Peyer's patch (tissue), 4 donors: ENCODE measurements at places on chromosomes 2 and 18.
A peak's percentile ranks its signal among the peaks of the same experiment; 100 is the strongest.

DNA sequence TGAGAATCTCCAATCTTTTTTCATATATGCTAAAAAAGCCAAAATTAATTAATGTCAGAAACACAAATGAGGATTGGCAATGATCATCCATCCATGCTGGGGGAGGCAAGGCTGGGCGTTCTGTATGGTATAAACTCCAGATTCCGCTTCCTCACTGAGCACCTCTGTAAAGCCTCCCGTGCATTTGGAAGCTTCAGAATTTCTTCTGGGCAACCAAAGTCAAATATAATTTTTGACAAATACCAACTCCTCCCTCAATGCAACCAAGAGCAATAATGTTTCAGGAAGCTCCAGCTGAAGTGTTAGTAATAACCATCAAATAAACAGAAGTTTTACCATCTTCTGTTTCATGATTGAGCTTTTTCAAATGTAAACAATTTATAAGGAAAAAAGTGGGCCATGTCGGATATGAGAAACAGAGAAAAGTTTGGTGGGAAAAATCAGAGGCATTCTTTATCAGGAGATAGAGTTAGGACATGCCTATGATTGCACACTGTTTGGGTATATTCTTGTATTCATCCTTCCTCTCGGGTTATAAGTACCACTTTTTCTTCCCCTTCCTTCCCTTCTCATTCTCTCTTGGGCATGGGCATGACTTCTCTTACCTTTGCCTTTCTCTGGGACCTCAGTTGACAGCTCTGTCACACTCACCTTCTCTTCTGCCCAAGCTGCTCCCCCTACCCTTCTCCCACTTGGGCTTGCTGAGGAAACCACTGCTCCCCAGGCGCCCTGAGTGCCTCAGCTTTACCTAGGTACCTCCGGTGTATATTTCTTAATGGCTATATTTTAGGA lies 149.5 kb upstream of the ZEB2 start:
- no peak for DNase-seq

GRCh38 chr2:205964111-205964761 lies 121.7 kb downstream of the INO80D start:
- DNase-seq = no peak

GRCh38 chr2:179936654-179937053 lies 70.4 kb downstream of the CWC22 start:
- peak; percentile 58 for DNase-seq

DNA sequence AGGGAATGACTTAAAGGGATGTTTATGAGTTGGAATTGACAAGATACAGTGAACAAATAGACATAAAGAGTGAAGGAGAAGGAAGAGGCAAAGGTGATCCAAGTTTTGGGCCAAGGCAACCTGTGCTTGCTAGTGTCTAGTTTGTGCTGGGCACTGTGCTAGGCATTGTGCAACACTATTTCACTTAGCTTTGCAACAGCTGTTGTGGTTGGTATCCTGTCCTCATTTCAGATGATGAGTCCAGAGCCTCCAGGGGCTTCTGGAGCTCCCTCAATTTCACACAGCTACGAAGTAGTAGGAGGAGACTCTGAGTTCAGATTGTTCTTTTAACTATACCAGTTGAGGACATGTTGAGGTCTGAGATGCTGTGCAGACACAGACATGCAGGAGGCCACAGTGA lies 18.1 kb upstream of the LOXHD1 start:
- DNase-seq = no peak

DNA sequence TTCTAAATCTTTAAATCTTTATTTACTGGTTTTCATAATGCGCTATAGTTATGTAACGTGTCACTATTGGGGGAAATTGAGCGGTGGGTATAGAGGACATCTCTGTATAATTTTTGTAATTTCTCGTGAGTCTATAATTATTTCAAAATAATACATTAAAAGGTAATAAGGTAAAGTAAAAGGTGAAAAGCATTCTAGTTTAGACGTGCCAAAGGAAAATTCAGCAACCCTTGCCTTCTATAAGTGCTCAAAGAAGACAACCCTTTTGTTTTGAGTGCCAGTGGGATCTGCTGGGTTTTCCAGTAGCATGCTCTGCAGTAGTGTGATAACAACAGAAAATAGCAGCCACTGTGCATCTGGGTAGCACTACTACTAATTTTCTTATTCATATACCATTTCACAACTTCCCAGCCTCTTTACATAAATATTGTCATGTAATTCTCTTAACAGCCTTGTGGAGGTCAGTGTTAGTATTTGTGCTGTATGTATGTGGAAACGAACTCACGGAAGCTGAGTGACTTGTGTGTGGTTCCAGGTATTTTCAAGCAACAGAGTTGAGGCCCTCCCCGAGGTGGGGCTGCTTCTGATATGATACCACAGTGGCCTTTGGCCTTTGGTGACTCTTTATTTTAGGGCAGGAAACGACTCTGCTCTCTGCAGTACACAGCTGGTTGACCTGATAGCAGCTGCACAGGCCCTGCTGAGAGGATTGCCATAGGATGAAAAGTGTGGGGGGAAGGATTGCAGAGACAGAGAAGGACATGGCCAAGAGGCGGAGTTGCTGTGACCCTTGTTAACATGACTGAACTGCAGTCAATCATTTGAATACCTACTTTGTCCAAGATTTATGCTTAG lies 104.5 kb downstream of the TDRD15 start:
- DNase-seq = no peak

- DNase-seq = no peak
Observed at GRCh38 chr2:20633001-20633400, 17.9 kb downstream of the HS1BP3 start.

- DNase-seq = no peak
Observed at GRCh38 chr2:136572335-136572734, 193.0 kb upstream of the THSD7B start.

- DNase-seq = no peak
Observed at GRCh38 chr2:152864601-152865149, 146.3 kb downstream of the ARL6IP6 start.

DNA sequence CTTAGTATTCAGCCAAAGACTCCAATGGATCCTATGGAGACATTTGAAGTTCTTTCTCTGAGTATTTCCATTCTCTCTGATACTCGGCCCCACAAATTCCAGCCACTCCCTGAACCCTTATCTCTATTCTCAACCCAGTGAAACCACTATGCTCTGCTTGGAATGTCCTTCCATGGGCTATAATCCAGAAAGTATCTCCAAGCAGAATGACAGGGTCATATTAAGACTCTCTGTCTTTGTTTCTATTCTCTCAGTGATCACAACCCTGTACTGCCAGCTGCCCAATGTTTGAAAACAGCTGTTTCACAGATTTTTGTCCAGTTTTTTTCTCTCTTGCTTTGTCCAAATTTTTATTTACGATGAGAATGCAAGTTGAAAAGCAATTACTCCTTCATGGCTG lies 21.9 kb downstream of the CHMP3 start:
- no peak for DNase-seq

DNA sequence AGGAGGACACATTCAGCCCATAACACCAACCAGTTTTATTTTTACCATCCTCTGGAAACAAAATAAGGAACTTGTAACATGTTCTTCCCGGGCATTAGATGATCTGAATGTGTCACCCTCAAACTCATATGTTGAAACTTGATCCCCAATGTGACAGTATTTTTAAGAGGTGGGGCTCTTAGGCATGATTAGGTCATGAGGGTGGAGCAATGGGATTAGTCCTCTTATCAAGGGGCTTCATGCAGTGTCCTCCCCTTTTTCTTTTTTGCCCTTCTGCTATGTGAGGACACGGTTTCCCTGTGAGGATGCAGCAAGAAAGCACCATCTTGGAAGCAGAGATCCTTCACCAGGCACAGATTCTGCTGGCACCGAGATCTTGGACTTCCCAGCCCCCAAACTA lies 401.5 kb upstream of the TRIB2 start:
- no peak for DNase-seq

GRCh38 chr2:113197347-113198047 lies 23.7 kb downstream of the PSD4 start:
- DNase-seq = no peak

GRCh38 chr2:75752828-75753227 lies 42.1 kb upstream of the GCFC2 start:
- DNase-seq = no peak

DNA sequence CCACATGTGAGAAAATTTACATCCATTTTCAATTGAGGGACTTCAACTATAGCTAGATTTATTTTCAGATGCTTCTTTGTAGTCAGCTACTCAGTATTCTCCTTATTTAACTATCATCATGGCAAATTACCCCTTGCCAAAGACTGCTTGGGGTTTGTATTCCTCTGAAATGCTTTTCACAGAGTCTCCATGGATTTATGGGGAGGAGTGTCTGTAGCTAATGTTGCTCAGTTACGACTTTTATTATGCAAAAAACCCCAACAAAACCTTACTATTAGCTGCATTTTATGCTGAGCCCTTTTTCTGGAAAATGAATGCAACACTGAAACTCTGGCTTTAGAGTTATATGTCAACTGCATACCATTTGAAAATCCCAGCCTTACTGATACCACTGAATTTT lies 78.6 kb downstream of the RFTN2 start:
- DNase-seq = no peak

GRCh38 chr2:46708492-46708891 lies 207.1 kb downstream of the MCFD2 start:
- no peak for DNase-seq

DNA sequence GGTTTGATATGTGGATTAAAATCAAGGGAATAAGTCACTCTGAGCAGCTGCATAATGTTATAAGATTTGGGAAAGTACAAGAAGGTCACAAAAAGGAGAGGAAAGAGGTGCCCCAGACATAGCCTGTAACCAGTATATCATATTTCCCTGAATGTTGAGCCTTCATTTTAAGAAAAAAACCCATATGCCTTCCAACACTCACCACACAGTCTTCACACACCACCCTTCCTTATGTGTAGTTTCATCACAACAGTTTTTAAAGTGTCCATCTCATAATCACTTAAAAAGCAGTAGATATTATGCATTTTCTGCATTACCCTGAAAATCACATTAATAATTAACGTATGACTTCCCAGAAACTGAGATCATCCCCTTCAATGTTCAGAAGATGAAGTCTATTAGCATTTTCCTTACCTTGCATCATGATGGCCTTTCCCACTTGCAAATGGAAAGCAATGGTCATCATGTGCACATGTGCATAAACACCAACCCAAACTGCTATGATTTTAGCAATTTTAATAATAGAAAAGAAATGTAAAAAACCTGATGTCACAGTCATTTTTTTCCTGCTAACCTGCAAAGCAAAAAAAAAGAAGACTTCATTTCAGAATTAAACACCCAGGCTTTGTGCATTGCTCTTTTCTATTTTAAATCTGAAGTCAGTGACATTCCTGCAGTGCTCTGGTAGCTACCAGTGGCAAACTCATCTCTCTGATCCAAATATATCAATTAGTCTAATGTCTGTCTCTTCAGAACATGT lies 465.0 kb downstream of the SUCLG1 start:
- no peak for DNase-seq

GRCh38 chr2:173684896-173685459 lies 280.2 kb downstream of the SP3 start:
- no peak for DNase-seq

DNA sequence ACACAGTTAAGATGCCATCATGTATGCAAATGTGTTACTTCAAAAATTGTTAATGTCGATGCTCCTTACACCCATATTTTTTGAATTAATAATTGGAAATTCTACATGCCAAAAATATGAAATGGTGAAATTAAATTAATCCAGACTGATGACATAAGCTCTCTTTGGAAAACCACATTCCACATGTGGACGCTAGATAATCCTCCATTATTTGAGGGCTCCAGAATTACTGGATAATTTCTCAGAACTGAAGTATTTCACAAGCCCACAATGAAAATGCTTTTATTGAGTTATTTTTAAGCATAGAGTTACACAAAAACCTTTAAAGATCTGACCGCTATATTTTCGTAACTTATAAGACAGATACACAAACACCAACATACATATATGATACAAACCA lies 47.8 kb downstream of the FARSB start:
- DNase-seq = no peak

- DNase-seq = no peak
Observed at GRCh38 chr2:191604154-191604553, 73.8 kb upstream of the NABP1 start.

DNA sequence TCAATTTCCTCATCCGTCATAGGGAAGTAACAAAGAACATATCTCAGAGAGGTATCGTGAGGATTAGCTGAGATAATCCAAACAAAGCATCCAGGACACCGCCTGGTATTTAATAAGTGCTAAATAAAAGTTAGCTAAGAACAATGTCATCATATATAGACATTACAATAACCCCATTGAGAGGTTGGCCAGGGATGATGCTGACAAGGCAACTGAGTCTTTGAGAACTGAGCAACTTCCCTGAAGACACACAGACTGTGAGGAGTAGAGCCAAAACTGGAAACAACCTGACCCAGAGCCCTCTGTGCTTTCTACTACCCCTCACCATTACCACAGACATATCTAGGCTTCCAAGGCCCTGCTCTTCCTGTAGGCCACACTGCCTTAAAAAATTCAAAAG lies 1.6 kb upstream of the DCTN1 start:
- DNase-seq = no peak

- DNase-seq = no peak
Observed at GRCh38 chr18:10310626-10311025, 143.8 kb upstream of the APCDD1 start.

DNA sequence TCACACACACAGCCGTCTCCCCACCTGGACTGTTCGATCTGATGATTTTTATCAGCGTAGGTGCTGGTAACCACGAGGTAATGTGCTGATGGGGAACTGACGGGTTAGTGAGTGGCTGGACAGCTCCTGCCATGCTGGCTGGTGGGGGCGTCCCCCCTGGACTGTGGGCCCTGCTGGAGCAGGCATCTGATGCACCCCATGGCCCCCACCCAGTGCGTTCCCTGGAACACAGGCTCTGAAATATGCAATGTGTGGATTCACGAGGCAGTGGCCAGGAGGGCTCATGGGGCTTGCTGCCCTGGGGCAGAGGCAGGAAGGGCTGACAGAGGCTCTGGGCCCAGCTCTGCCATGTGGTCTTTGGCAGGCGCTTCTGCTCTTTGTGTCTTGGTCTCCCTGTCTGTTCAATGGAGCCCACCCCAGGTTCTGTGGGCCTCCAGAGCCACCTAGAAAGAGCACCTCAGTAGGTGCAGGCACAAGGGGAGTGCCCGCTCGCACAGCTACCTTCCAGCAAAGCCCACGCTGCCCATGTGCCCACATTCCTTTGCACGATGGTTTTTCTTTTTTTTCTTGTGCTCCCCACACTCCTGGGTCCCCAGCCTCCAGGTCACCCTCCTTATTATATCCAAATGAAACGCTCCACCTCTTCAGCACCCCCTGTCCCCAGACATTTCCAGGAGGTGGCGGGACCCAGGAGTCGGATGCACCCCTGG lies 10.3 kb upstream of the PXDN start:
- no peak for DNase-seq

DNA sequence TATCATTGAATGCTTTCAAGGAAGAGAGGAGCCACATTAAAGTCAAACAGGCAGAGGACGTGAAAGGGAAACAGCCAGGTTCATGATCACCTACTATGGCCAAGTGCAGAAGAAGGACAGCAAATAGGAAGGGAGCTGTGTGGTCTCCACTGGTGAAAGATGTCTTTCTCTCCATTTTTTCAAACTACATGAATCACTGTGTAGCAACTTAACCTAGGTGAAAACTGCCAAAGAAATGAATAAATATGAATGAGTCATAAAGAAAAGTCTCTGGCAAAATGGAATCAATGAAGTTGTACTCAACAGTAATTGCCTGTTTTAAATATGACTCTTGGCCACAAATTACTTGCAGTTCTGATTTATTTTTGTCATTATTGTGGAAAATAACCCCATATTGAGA lies 452.6 kb upstream of the PKDCC start:
- no peak for DNase-seq

- no peak for DNase-seq
Observed at GRCh38 chr2:33924586-33925169, 325.6 kb upstream of the FAM98A start.

GRCh38 chr18:37303009-37303408 lies 262.6 kb downstream of the CELF4 start:
- no peak for DNase-seq
